ENCODE measurements at places on chromosomes 12 and 14. TPM values are rescaled to one million over a fixed set of nuclear protein-coding genes. Genes with fewer than 3 reads are reported as not detected.

Gene ENDOU
- not detected for total RNA-seq

Gene PARP11
- total RNA-seq = 28.5 TPM

Gene MIP
- total RNA-seq = not detected

Gene MYL2
- not detected for total RNA-seq

Gene ATF7
- total RNA-seq = 27.7 TPM

Gene ARID2
- 43.0 TPM for total RNA-seq

Gene GPR132
- total RNA-seq = 47.0 TPM

Gene CLEC7A
- 0.44 TPM for total RNA-seq

DNA sequence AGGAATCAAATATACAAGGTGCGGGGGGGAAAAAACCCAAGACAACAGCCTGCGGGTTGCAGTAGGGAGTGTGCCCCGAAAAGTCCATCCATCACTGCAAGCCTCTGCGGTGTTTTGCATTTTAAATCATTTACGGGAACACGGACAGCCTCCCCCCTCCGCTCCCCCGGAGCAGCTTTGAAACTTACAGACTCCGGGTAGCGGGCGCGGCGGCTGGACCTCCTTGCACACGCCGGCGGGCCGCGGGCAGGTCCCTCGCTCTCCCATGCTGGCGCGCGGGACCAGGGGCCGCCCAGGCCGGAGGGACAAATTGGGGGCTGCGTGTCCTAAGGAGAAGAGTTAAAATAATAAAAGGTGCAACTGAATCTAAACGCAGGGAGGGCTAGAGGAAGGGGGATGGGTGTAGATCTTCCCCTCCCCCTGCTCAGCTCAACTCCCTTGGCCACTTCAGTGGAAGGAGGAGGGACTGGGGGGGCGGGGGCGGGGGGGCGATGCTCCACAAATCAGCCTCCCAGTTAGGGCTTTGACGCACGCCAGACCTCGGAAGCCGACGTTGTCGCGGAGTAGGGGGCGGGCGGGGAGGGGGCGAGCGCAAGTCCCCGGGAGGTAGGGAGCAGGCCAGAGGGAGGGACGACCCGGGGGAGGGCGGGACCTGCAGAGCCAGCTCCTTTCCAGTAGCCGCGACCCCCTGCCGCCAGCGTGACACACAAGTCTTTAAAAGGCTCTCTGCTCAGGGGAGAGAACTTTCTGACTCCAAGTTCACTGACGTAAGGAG is at the start of gene KCNJ8:
Gene KCNJ8, minus strand, starts transcription at position 349 of the 775 bp plus-strand sequence. CDS start 1,090 bp downstream, outside the sequence.
- H3K36me3 ChIP-seq = no peaks in the 10 kb centered on the region
- peaks cover 17% of the 10 kb centered on the region for H3K27me3 ChIP-seq
- DNase-seq = no peak
- peak within 1 kb of the TSS; percentile 27 for H3K4me3 ChIP-seq
- H3K4me1 ChIP-seq = no peaks in the 10 kb centered on the region
- no peak within 1 kb of the TSS for H3K27ac ChIP-seq

DNA sequence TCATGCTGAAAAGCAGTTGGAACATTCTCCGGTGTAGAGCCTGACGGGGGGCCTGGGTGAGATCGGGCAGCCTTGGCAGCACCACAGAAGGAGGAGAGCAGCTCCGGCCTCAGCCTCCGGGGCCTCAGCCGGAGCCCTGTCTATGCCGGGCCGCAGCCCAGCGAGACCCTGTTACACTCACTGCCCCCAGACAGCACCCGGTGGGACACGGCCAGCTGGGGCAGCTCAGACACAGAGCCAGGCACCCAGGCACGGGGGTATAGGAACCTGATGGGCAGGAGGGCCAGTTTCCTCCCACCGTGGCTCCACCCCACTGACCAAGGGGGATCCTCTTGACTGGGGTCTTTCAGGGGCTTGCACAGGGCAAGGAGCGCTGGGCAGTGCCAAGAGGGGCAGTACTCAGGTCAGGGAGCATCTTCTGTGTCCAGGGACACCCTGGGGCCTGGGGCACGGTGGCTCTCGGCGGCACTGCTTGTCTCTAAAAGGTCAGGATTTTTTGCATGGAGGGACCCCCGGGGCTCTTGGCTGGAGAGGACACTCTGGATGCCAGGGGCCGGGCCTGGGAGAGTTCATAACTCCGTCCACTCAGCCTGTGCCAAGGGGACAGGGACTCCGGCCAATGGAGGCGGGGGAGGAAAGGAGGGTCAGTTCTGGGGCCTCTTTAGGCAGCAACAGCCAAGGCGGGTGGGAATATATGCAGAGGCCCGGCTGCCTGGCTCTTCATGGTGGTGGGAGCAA is 9.4 kb downstream of the INF2 start:
- H3K27me3 ChIP-seq = no peaks in the 10 kb centered on the region
- no peak for DNase-seq
- no peak overlapping the region for H3K4me3 ChIP-seq
- no peak overlapping the region for H3K27ac ChIP-seq

DNA sequence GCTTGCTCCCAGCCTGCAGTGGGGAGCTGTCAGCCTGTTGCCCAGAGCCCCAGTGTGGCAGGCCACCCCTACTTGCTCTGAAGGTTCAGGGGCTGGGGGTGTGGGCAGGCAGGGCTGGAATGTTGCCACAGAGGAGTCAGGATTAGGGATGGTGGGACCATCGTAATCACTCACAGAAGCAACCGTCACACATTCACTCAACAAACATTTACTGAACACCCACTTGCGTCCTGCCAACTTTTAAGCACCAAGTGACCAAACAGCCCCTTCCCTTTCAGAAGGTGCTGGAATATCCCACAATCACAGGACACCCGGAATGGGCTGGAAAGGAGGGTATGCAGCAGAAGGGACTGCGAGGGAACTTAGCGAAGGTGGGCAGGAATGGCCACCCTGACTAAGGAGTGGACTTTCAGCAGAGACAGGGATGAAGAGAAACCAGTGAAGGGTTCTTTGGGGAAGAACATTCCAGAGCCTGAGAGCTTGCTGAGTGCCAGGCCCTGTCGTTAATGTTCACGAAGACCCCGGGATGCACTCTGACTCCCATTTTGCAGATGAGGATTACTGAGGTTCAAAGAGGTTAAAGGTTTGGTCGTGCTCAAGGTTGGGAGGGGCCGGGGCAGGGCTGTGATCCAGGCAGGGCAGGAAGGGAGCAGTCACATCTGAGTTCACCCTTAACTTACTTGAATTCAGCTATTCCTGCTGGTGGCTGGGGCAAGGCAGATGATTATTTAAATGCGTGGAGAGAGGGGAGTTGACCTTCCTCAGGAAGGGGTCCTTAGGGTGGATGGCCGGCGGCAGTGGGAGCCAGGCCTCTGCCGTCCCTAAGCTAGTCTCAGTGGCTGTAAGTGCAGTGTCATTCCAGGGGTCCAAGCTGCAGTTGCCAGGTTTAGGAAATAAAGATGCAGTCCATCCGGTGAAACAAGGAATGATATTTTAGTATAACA is 2.3 kb upstream of the ZBTB42 start:
- no peak for DNase-seq
- H3K4me3 ChIP-seq = no peak overlapping the region
- H3K36me3 ChIP-seq = no peaks in the 10 kb centered on the region
- no peak overlapping the region for H3K27ac ChIP-seq
- no peaks in the 10 kb centered on the region for H3K27me3 ChIP-seq
- H3K4me1 ChIP-seq = peaks cover 59% of the 10 kb centered on the region

- H3K27ac ChIP-seq = no peak overlapping the region
- peaks cover 13% of the 10 kb centered on the region for H3K4me1 ChIP-seq
- H3K27me3 ChIP-seq = no peaks in the 10 kb centered on the region
- no peak for DNase-seq
- H3K4me3 ChIP-seq = no peak overlapping the region
Observed at GRCh38 chr14:56172571-56172971, 54.4 kb downstream of the PELI2 start.

DNA sequence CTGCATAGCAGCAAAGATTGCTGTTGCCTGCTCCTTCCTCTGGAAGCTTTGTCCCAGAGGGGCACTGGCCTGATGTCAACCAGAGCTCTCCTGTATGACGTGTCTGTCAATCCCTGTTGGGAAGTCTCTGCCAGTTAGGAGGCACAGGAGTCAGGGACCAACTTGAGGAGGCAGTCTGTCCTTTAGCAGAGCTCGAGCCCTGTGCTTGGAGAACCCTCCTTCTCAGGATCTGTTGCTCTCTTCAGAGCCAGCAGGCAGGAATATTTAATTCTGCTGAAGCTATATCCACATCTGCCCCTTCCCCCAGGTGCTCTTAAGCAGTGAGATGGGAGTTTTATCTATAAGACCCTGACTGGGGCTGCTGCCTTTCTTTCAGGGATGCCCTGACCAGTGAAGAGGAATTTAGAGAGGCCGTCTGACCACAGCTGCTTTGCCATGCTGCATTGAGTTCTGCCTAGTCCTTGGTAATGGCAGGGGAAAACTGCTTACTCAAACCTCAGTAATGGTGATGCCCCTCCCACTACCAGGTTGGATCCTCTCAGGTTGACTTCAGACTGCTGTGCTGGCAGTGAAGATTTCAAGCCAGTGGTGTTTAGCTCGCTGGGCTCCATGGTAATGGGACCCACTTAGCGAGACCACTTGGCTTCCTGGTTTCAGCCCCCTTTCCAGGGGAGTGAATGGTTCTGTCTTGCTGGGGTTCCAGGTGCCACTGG is 218.6 kb upstream of the SLC38A2 start:
- no peak overlapping the region for H3K4me3 ChIP-seq
- H3K27ac ChIP-seq = no peak overlapping the region
- H3K36me3 ChIP-seq = no peaks in the 10 kb centered on the region
- no peaks in the 10 kb centered on the region for H3K27me3 ChIP-seq
- DNase-seq = no peak
- H3K4me1 ChIP-seq = peaks cover 2% of the 10 kb centered on the region

DNA sequence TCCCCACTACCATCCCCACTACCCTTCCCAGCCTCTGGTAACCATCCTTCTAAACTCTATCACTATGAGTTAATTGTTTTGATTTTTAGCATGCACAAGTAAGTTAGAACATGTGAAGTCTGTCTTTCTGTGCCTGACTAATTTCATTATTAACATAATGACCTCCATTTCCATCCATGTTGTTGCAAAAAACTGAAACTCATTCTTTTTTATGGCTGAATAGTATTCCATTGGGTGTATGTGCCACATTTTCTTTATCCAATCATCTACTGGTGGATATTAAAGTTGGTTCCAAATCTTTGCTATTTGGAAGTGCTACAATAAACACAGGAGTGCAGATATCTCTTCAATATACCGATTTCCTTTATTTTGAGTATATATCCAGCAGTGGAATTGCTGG is 13.2 kb upstream of the PPM1H start:
- H3K27ac ChIP-seq = no peak overlapping the region
- H3K4me1 ChIP-seq = no peaks in the 10 kb centered on the region
- no peaks in the 10 kb centered on the region for H3K27me3 ChIP-seq
- H3K4me3 ChIP-seq = no peak overlapping the region
- no peaks in the 10 kb centered on the region for H3K36me3 ChIP-seq
- DNase-seq = no peak

DNA sequence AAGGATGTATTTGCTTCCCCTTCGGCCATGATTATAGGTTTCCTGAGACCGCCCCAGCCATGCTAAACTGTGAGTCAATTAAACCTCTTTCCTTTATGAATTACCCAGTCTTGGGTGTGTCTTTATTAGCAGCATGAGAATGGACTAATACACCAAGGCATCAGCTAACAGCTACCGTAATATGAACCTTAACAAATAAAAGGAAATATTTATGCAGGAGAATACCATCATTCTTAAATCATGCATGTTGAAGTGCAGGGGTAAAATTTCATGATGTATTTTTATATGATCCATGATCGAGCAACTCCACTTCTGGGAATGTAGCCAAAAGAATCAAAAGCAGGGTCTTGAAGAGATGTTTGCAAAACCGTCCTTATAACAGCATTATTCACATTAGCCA is 379.0 kb downstream of the NPAS3 start:
- H3K27me3 ChIP-seq = no peaks in the 10 kb centered on the region
- no peak for DNase-seq
- no peak overlapping the region for H3K27ac ChIP-seq
- H3K36me3 ChIP-seq = no peaks in the 10 kb centered on the region
- no peaks in the 10 kb centered on the region for H3K4me1 ChIP-seq
- H3K4me3 ChIP-seq = no peak overlapping the region

- H3K27me3 ChIP-seq = no peaks in the 10 kb centered on the region
- no peak overlapping the region for H3K27ac ChIP-seq
- H3K4me3 ChIP-seq = no peak overlapping the region
- H3K36me3 ChIP-seq = no peaks in the 10 kb centered on the region
Observed at GRCh38 chr12:67909681-67910080, 79.6 kb upstream of the IFNG-AS1 start.

DNA sequence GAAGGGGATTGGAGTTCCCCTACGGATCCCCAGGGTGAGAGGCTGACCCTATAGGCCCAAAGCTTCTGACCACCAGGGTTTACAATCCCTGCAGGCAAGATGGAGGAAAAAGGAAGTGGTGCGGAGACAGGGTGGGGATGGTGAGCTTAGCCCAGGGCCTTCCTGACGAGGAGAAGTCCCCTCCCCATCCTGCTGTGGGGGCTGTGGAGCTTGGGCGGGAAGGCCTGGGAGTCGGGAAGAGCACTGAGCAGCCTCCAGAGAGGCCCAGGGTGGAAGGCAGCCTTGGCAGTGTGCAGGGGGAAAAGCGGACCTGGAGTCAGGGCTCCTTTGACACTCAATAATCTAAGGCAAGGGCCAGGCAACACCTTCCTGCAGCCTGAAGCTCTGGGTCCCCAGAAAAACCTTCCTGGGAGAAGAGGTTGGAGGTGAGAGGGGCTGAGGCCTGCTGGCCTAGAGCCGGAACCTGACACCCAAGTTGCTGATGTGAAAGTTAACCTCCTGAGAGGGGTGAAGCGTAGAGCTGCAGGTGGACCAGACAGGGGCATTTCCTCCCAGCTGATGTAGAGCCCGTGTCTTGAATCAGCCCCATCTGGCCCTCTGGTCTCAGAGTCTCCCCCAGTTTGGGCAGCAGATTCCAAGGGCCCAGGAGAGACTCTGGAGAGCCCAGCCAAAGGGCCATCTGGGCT is 6.0 kb downstream of the HDAC7 start:
- H3K36me3 ChIP-seq = no peaks in the 10 kb centered on the region
- H3K4me3 ChIP-seq = peak overlapping the region; percentile 59
- peaks cover 99% of the 10 kb centered on the region for H3K4me1 ChIP-seq
- peak overlapping the region; percentile 95 for H3K27ac ChIP-seq

Measured in T-cell (primary cell).